HFFc6 (cell line): ENCODE measurements at places on chromosomes 2 and 18. TPM values are rescaled to one million over a fixed set of nuclear protein-coding genes. Genes with fewer than 3 reads are reported as not detected.

DNA sequence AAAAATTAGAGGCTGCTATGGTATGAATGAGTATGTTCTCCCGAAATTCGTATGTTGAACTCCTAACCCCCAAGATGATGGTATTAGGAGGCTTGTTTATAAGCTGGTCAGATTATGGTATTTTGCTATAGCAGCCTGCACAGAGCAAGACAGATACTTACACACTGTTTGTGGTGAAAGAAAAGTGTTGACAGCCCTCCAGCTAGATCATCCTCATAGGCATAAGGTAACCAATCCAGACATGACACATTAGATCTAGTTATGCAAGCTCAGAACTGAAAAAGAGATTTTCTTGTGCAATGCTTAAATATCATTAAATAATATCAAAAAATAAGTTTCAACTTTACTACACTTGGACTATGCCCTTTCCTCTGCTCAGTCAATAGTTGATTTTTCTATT is 107.1 kb downstream of the ABCA12 start:
- no peak for DNase-seq

GRCh38 chr2:98800330-98801064 is 69.6 kb upstream of the MGAT4A start:
- no peak for DNase-seq

DNA sequence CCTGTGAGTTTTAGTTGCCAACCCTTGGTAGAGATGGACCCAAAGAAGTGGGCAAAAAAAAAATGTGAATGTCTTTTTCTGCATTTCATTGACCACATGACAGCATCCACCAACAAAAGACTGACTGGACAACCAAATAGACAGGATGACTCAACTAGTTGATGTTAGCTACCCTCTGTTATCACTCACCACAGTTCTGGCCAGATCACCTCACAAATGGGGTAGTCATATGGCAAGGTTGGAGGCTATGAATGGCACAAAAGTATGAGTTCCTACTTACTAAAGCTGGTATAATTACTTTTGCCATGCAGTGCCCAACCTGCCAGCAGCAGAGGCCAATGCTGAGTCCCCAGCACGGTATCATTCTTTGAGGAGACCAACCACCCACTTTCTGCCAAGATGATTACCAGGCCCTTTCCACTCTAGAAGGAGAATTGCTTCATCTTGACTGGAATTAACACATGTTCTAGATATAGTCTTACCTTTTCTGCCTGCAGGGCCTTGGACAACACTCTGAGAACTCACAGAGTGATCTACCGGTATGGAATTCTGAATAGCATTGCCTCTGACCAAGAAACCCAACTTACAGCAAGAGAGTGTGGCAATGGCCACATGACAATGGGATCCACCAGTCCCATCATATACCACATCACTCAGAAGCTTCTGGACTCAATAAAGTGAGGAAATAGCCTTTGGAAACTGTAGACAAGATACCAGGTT is 20.1 kb upstream of the TCF7L1 start:
- DNase-seq: peak; percentile 25

GRCh38 chr18:46333431-46334135 is 229.4 kb downstream of the HAUS1 start:
- DNase-seq: no peak

GRCh38 chr2:45675263-45675812 is 23.9 kb downstream of the PRKCE start:
- no peak for DNase-seq

The HADHA gene
- total RNA-seq: 127 to 134 TPM (median 132 TPM) in 3 replicates

The SLC23A3 gene
- total RNA-seq: 1.00 and 1.1 TPM in 2 replicates

The CHRNA1 gene
- total RNA-seq: not detected in 3 replicates

The KIAA2012 gene
- total RNA-seq: 0.21 and 0.31 TPM in 2 replicates

- no peak for DNase-seq
Observed at GRCh38 chr2:30662268-30663131, 144.7 kb downstream of the CAPN13 start.

- no peak for DNase-seq
Observed at GRCh38 chr2:145800151-145801091, 1280.5 kb upstream of the ZEB2 start.

GRCh38 chr2:233221378-233222063 is 30.0 kb upstream of the ATG16L1 start:
- DNase-seq: no peak

DNA sequence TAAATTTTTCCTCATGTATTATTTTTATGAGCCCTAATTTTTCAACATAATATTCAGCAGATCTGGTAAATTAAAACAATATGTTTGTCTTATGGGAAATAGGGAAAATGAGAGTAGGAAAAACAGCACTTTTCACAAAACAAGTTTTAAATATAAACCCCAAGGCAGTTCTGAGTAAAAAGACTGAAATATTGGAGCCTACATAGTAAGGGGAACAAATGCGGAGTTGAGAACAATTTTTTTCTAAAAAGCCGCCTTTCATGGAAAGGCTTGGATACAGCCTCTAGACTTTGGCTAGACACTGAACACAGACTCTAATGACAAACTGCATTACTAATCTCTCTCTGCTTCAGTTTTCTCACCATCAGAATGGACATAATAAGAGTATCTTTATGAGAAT is 174.1 kb downstream of the NOL4 start:
- DNase-seq: no peak

DNA sequence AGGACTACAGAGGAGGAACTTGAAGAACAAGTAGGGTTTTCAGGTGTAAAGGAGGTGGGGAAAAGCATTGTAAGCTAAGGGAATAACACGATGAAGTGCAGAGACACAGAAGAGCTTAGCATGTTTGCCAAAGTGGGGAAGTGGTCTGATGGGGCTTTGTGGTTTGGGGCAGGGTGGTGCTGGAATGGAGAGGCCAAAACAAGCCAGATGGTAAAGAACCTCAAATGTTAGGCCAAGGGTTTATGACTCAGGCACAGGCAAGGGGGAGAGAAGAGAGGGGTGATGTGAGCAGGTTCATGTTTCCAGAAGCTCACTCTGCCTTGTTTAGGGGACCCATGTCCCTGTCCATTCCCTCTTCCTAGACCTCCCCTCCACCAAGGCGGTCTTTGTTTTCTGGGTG is 104.5 kb upstream of the YWHAQ start:
- DNase-seq: no peak
